ENCODE measurements at places on chromosomes 6 and 20.

DNA sequence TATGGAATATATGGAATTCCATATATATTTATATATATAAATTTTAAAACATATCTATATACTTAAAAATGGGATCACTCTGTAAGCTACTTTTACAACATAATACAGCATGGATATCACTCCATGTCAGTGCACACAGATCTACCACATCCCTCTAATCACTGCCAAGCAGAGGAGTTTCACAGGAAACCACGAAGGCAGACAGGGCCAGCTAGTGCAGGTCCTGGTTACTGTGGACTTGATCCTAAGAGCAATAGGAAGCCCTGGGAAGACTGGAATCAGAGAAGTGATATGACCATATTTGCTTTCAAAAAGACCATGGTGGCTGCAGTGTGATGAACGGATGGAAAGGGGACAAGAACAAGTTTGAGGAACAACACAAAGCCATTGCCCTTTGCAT lies 40.0 kb upstream of the NRN1 start:
- DNase-seq: no peak

DNA sequence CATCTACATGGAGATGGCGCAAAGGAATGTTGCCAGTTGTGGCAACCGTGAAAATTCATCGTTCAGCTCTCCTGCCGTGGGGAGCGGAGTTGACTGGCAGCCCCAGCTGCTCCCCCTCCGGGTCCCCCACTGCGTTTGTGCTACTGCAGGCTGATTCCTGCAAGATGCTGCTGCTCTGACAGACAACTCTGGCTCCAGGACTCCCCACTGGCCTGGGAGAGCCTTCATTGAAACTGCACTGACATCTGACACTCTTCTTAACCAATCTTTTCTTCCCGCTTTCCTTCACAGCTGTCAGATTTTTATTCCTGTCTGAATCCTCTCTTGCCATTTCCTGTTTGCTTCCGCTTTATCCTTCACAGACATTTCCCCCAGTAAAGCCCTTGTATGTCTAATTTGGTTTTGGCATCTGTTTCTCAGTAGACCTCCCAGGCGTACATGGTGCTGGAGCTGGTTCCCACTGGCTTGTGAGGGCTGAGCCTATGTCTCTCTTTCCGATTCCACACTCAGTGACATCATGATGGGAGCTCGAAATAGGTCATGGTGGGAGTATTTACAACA lies 9.5 kb upstream of the ATRN start:
- no peak for DNase-seq

DNA sequence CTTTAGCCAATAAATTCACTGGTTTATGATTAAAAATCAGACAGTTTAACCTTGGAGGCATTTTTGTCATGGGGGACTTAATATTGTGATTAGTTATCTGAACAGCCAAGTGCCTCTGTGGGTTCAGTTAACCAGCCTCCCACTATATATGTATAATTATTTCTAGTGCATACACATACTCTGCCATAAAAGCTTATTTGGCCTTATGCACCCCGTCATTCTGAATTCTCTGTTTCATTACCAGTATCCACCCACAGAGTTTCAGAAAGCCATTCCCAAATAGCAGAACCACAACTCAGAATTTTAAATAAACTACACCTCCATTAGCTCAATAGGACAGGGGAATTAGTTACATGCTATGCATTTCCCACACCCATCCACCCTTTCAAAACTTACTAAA lies 279.7 kb downstream of the ZFAND3 start:
- no peak for DNase-seq

GRCh38 chr20:35311822-35312221 lies 19.6 kb upstream of the FAM83C start:
- DNase-seq: no peak

DNA sequence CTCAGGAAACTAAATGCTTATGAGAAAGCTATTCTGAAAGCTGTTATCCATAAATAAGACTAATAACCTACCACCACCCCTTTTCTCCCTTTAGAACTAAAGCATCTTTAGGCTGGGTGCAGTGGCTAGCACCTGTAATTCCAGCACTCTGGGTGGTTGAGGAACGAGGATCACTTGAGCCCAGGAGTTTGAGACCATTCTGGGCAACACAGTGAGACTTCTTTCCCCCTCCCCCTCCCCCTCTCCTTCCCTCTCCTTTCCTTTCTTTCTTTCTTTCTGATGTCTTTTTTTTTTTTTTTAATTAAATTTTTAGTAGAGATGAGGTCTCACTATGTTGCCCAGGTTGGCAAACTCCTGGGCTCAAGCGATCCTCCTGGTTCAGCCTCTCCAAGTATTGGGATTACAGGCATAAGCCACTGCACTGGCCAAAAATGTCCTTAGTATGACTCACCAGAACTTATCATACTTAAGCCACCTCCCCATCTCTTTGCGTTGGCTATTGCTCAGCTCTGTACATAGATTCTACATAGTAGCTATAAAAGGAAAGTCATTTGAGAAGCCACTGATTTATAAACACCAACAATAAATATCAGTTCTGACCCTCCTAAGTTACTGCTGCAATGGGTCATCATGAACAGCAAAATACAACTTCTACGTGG lies 54.8 kb upstream of the SPDEF start:
- no peak for DNase-seq

DNA sequence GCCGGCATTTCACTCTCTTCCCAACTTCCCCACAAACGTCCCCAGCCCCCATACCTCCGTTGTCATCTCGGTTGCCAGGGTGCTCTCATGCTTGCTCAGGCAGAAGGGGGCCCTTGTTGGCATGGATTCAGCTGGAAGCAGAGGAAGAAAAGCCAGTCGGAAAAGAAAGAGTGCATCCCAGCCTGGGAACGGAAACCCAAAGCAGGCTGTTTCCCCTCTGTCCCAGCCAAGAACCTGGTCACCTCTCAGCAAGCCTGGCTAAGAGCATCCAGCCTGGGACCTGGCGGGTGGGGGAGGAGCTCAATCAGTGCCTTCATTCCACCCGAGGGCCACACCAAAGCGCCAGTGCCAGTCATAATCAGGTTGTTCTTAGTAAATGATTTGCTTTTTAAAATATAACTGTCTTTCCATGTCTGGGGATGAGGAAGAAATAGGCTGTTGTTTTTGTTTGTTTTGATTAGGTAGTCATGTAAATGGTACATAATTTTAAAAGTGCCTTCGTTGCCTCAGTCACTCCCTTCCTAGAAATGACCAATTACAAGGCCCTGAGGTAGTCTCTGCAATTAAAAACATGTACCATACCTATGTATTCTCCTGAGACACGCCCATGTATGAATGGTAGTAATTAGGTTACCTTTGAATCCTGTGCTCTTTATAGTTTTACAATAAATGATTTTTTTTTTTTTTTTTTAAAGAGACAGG lies 21.1 kb downstream of the CHMP4B start:
- no peak for DNase-seq

DNA sequence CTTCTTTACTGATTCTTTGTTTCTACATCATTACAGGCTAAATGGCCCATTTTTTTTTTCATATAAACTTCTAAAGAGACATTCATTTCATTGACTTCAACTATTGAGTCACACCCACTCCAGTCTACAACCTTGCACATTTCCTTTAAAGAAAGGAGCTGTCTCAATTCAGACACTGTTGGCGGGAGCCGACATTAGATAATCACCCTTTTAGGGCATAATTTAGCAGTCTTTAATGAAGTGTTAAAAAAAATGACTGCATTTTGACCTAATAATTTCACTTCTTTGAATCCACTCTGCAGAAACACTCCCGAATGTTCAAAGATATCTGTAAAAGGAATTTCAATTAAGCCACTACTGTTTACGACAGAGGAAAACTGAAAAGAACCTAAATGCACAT lies 1.5 kb downstream of the EPM2A start:
- no peak for DNase-seq

GRCh38 chr20:6925744-6926278 lies 158.3 kb downstream of the BMP2 start:
- DNase-seq: no peak

- no peak for DNase-seq
Measured at GRCh38 chr20:47281376-47281775, 75.1 kb downstream of the ZMYND8 start.

DNA sequence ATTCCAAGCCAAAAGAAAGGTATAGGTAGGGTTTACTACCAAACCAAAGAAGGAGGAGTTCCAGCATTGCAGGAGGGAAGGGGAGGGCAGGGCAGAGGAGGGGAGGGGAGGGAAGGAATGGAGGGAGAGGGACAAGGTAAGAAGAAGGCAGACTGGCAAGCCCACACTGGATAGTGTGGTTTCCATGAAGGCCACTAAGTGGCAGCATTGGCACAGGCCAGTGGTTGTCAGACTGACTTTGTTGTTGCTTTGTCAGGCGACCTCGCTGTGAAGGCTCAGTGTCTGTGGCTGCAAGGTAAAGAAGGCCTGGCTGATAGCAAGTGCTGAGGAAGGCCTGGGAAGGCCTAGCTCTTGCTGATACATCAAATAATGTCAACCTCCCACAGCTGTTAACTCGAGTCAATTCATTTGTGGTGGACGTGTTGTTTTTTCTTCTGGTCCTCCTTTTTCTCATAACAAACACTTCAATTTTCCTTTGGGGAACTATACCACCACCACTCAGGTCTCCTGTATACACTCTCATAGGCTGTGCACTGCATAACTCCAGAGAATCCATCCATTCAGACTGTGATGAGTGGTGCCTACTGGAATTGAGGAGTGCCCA lies 7.7 kb upstream of the ZNF334 start:
- DNase-seq: no peak

- DNase-seq: no peak
Measured at GRCh38 chr20:42261766-42262270, 643.6 kb upstream of the CHD6 start.

DNA sequence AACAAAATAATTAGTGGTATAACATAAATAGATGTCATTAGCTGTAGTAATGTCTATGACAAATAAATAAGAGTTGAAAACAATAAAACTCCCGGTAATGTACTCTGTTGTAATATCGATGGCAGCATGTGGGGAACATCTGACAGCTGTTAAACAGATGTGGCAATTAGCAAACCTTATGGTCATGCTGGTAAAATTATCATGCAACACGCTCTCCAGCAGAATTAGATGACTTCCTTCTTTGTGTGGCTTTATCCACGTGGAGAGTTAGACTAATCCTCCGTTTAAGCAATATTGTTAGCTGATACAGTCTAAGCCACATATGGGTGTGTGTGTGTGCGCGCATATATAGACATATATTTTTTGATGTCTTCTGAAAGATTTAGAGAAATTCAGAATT lies 77.7 kb upstream of the ZFP64 start:
- DNase-seq: no peak

DNA sequence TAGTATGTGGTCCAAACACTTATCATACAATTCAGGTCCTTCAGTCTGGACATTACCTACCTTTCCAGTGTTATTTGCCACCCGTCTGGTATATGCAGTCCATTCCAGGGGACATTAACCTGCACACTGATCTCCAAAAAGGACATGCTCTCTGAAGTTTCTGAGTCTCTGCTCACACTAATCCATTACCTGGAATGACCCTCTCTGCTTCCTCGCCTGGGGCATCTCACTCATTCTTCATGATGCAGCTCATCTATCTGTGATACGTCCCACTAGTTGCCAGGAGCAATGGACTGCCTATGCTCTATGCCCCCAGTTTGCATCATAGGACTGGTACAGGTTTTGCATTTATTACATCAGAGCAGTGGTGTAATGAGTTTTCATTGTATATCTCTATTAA lies 5.9 kb upstream of the TUBB2B start:
- DNase-seq: no peak

GRCh38 chr6:156822747-156823206 lies 45.6 kb downstream of the ARID1B start:
- no peak for DNase-seq
